Immature natural killer cell (primary cell): ENCODE measurements at places on chromosomes 4 and X.
A peak's percentile ranks its signal among the peaks of the same experiment; 100 is the strongest.

GRCh38 chr4:109976189-109976588 is 63.5 kb downstream of the EGF start:
- DNase-seq, result no peak

DNA sequence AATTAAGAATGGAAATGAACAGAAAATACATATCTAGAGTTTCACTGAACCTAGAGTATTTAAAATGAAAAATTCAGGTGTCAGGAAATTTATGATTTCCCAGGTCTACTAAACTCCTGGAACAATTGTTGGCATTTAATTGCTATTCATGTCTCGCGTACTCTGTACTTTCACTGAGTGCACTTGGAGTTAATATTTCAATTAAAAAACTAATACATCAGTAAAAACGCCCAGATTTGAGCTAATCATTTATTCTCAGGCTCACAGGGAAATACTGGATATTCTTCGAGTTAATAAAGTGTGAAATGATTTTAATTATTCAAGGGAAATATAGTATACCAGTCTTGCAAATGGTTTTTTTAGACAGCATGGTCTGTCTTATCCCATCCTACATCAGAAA is 125.9 kb downstream of the CHRNA9 start:
- no peak for DNase-seq

GRCh38 chr4:139266208-139266582 is 13.8 kb downstream of the MGARP start:
- no peak for DNase-seq

DNA sequence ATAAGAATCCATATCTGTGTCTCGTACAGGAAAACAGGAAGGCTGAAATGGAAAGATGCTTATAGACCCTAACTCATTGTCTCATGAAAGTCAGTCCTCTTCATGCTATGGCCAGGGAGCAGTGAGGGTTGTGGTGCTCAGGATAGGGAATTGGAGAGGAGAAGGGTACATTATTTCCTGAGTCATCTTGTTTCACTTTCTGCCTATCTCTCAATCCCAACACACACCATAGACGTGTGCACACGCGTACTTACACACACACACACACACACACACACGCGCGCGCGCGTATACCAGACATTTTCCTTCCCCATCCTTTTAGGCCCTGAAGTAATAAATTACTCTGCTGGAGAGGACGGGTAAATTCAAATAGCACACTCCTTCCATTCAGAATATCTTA is 53.7 kb upstream of the PRRG3 start:
- DNase-seq, result no peak

GRCh38 chr4:79625361-79625760 is 217.3 kb upstream of the GK2 start:
- no peak for DNase-seq

DNA sequence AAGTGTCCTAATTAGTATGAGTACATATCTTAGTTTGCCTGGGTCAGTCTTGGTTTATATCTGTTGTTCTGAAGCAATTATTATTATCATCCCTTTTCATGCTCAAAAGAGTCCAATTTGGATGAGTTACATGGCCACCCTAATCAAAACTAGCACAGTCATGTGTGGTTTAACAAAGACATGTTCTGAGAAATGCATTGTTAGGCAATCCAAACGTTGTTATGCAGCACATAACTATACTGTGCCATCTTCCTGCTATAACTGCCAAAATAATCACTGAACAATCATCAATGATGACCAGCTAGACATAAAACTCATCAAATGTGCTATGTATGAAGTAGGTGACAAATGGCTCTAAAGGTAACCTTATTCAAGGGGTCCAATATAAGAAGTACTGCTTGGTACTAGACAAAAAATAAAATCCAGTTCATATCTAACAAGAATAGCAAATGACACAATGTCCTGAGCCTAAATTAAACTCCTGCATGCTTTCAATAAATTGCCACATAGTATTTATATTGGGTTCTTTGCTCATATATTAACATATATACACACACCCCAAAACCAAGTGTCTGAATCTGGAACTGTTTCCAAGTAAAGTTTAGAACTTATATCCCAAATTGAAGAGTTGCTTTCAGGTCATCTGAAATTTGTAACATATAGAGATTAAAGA is 41.9 kb downstream of the CNOT6L start:
- DNase-seq, result no peak

- no peak for DNase-seq
Observed at GRCh38 chr4:125013891-125014290, 300.9 kb upstream of the FAT4 start.

GRCh38 chr4:17468619-17469221 is 43.2 kb downstream of the QDPR start:
- DNase-seq, result no peak

DNA sequence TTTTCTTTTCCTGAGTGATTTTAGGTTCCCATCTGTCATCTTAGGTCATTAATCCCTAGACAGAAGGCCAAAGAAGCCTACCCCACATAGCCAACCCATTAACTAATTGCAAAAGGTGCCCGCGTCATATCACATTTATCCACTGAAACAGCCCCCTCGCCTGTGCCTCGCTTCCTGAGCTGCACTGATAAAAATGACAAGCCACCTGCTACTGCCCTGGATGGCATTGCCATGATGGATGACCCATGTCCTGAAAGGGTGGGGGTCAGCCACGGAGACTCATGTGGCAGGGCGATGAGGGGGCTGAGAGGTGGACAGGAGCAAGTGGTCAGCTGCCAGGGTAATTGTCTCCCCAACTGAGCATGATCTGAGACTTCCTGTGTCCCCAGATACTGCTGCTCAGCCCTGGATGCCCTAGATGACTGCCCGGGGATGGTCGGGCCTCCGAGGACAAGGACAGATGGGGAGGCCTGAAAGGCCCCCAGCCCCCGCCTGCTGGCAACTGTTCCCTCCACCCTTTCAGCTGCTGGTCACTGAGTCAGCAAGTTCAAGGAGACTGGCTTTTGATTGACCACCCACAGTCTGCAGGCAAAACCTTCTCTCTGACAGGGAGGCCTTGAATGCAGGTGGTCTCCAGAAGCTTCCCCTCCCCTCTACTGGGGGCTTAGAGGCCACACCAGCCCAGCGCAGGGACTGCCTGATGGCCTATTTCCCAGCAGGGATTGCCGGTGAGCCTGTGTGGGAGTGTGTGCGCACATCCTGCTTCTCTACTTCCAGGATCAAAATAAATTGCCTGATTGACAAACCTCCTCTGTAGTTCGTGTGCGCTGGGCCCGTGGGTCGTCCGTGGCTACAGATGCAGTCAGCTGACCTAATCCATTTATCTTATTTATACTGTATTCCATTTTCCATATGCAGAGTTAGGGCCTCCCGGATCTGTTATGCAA is 496.3 kb downstream of the BCOR start:
- DNase-seq, result no peak

DNA sequence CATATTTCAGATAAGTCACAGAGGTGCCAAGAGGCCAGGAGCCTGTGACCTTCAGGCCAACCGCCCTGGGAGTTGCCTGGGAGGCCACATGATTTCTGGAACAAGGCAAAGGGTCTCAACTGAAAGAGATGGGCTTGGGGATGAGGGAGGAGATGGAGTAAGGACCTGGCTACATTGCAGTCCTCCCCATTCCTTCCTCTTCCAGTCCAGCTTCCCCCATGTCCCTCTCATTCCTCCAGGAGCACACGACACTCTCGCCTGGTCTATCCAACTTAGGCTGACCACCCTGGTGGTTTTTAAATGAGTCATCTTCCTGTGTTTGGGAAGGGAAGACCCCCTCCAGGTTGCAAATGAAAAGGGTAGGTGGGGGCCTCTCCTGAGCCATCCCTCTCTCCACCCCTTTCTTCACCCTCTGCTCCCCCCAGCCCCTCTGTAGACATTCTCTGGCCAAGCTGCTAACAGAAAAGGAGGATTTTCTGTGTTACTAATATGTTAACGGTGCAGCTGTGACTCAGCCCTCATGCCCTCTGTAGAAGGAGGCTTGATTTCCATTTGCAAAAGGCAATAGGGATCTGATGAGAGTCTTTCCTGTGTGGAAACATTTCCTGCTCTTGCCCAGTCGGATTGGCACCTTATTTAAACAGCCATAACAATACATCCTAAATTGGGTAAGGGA is 79.2 kb downstream of the RTL5 start:
- DNase-seq, result no peak

DNA sequence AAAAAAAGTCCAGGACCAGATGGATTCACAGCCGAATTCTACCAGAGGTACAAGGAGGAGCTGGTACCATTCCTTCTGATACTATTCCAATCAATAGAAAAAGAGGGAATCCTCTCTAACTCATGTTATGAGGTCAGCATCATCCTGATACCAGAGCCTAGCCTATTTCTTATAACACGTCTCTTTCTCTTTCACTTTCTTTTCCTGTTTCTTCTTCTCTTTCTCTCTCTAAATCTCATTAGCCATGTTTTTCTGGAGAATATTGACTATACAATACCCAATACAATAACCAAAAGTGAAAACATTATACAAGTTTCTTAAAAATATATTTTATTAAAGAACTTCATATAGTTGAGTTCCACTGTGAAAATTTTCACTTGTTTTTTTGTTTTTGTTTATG is 1154.9 kb upstream of the PCDH7 start:
- DNase-seq, result no peak

- DNase-seq, result no peak
Observed at GRCh38 chr4:30068234-30068633, 651.9 kb upstream of the PCDH7 start.

GRCh38 chr4:138404251-138404650 is 162.1 kb upstream of the SLC7A11 start:
- no peak for DNase-seq

DNA sequence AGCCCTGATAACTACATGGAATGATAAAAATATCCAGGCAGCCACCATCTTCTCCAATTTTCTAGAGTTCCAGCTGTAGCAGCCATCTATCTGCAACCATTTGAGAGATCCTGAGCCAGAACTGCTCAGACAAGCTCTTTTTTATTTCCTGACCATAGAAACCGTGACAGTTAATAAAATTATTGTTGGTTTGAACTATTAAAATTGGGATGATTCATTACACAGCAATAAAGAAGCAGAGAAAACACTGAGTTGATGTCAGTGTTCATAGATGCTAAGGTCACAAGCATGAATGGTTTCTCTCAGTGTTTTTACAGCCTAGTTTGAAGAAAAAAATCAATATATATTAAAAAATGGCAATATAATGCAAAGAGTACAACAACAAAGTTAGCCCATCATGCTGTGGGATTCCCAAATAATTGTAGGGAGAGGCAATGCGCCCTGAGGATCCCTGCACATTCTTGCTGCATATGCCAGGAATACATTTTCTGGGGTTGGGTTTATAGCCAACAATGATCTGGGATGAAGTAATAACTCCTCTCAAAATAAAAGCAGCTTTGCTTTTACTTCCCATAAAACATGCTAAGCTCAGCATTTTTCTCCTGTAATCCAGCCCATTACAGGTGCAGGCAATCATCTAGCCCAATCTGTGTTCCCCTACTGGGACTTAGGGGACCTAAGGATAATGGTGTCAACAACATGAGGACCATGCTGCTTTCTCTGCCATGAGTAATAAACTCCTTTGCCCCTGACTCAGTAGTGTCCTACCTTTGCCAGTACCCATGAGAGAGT is 84.0 kb downstream of the PABPC4L start:
- no peak for DNase-seq

GRCh38 chr4:133147921-133148689 is 989 bp upstream of the PCDH10 start:
- DNase-seq, result no peak

DNA sequence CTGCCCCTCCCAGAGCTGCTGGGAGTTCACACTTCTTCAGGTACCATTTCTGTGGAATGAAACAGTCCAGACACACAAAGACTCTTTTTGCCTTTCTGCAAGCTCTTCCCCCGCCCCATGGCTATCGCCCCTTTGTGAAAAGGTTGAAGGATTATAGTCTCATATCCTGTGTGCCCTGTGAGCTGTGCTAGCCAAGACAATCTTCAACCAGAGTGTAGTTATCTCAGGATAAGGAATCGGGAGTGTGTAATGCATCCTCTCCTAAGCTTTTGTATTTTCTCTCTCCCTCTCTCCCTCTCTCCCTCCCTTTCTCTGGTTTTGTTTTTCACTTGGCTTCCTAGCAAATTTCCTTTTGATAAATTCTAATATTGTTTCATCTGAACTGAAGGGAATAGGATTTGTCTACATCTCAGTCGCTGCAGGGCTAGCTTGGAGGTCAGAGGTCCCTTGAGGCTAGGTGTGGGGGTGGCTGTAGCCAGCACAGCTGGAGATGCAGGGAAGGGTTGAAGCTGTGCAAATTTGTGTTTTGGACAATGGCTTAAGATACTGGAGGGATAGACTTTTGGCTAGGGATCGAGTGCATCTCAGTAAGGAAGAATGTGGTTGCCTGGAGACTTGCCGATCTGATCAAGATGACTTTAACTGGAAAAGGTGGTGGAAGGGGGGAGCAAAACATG is 74.6 kb upstream of the NALF2 start:
- no peak for DNase-seq

- DNase-seq, result no peak
Observed at GRCh38 chr4:112735474-112735951, 98.6 kb downstream of the LARP7 start.

- no peak for DNase-seq
Observed at GRCh38 chr4:103482471-103482870, 237.3 kb downstream of the TACR3 start.

DNA sequence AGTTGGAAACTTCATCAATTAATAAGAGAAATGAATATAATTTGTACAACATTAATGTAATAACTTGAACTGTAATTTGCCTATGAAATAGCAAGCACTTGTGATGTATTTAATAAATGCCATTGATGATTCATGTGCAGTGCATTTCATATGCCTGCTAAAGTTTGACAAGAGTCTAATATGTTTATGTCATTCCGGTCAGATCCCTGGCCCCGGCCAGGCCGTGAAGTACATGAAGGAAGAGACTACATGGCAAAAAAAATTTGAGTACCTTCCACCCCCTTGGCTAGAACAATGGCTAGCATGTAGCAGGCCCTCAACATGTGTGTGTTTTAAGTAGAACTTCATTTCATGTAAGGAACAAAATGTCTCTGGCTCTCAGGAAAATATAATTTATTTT is 161.3 kb downstream of the ATP10D start:
- DNase-seq, result no peak

- DNase-seq, result peak; percentile 3
Observed at GRCh38 chrX:81120258-81120935, 81.3 kb downstream of the HMGN5 start.

GRCh38 chr4:127528302-127528701 is 104.5 kb upstream of the INTU start:
- no peak for DNase-seq

GRCh38 chr4:54074381-54074780 is 10.0 kb upstream of the CHIC2 start:
- DNase-seq, result no peak

DNA sequence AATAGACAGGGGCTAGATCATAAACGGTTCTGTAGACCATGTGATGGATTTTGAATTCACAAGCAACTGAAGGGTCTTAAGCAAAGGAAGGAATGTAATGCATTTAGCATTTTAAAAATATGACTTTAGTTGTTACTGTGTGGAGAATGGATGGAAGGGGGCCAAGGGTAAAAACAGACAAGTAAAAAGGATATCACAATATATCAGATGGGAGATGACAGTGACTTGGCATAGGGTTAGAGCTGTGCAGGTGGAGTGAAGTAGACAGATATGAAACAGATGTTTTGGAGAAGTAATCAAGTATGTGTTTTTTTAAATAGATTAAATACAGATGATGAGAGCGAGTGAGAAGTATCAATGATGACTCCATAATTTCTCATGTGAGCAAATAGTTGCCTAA is 1116.0 kb upstream of the TENM3 start:
- DNase-seq, result no peak

GRCh38 chr4:48033825-48034413 is 17.3 kb downstream of the NIPAL1 start:
- peak; percentile 51 for DNase-seq

- DNase-seq, result peak; percentile 48
Observed at GRCh38 chrX:148380650-148381561, 119.5 kb upstream of the AFF2 start.

- DNase-seq, result no peak
Observed at GRCh38 chr4:76589872-76590797, 155.1 kb downstream of the SHROOM3 start.
